ENCODE measurements at places on chromosomes 3 and 15. TPM values are rescaled to one million over a fixed set of nuclear protein-coding genes. Genes with fewer than 3 reads are reported as not detected.

DNA sequence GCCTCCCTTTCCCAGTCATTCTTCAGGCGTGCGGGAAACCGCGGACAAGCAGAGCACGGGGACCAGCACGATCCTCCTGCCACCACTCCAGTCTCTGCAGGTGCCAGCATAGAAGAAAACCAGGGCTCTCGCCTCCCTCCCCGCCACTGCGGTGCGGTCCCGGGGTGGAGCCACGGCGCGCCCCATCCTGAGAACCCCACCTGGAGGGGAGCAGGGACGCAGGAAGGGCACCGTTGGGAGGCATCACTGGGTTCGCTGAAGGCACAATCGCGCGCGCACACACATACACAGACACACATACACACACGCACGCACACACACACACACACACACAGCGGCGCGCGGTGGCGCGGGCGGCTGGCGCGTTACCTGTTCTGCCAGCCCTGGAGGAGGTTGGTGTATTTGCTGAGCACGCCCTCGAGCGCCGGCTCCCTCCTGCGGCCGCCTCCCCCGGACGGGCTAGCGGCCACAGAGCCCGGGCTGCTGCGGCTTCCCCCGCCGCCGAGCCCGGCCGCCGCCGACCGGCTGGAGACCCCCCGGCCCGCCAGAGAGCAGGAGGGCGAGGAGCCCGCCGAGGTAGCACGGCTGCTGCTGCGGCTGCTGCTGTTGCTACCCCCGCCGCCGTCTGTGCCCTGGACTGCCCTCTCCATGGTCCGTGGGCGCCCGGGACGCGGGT lies 394 bp downstream of the OSBPL10 start:
- peak overlapping the region; percentile 91 for H3K27ac ChIP-seq
- no peaks in the 10 kb centered on the region for H3K27me3 ChIP-seq
- DNase-seq: peak; percentile 75
- peak overlapping the region; percentile 79 for H3K4me3 ChIP-seq
- H3K36me3 ChIP-seq: no peaks in the 10 kb centered on the region
- peaks cover 9% of the 10 kb centered on the region for H3K4me1 ChIP-seq

GRCh38 chr3:151974067-151974466 lies 100.6 kb downstream of the SUCNR1 start:
- peaks cover 17% of the 10 kb centered on the region for H3K4me1 ChIP-seq
- H3K4me3 ChIP-seq: no peak overlapping the region

DNA sequence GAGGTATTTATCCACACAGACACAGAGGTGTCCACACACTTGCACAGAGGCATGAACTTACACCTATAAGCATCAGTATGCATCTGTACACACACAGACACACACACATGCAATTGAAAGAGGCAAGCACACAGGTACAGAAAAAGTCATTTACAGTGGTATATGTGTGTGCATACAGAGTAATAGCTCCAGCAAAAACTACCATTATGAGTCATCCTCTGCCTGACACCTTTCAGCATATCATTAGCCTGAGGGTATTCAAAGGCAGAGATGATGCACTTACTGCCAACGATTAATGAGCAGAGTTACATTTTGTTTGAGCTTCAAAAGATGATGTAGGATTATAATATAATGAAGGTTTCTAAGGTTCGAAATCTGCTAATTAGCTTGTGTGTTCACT lies 100.3 kb upstream of the TPRG1 start:
- no peaks in the 10 kb centered on the region for H3K4me1 ChIP-seq
- H3K27ac ChIP-seq: no peak overlapping the region
- no peaks in the 10 kb centered on the region for H3K27me3 ChIP-seq
- H3K4me3 ChIP-seq: no peak overlapping the region

DNA sequence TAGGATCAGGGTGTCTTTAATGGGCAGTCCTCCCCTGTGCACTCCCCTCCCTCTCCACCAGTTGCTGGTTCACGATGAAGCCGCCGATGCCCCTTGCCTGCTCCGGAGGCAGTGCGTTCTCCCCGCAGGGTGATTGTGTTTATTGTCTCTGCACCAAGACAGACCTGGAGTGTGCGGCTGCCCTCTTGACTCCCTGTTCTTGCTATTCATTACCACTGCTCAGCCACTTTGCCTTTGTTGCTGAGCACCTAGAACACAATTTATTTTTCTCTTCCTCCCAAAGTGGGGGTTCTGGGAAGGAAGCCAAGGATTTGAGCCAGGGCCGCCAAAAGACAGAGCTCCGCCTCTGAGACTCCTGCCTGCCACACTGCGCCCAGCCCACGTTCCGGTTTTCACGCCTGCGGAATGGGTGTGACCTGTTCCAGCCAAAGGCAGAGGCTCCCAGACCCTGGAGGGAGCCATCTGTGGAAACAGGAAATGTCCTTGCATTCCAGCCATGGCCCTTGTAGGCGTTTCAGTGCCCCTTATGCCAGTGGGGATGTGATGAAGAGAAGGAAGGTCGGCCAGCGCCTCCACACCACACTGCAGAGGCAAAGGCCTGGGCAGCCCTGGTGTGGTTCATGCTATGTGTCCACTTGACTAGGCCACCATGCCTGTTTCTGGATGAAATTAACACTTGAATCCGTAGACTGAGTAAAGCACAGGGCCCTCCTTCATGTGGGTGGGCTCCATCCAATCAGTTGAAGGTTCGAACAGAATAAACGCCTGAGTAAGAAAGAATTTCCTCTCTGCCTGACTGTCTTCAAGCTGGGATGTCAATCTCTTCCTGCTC lies 85.8 kb downstream of the HMG20A start:
- H3K27me3 ChIP-seq: no peaks in the 10 kb centered on the region
- no peaks in the 10 kb centered on the region for H3K36me3 ChIP-seq
- peaks cover 24% of the 10 kb centered on the region for H3K4me1 ChIP-seq
- DNase-seq: no peak

GRCh38 chr15:100311833-100312476 lies 29.8 kb downstream of the ADAMTS17 start:
- no peaks in the 10 kb centered on the region for H3K27me3 ChIP-seq
- no peak for DNase-seq
- H3K4me1 ChIP-seq: peaks cover 27% of the 10 kb centered on the region
- no peaks in the 10 kb centered on the region for H3K36me3 ChIP-seq

DNA sequence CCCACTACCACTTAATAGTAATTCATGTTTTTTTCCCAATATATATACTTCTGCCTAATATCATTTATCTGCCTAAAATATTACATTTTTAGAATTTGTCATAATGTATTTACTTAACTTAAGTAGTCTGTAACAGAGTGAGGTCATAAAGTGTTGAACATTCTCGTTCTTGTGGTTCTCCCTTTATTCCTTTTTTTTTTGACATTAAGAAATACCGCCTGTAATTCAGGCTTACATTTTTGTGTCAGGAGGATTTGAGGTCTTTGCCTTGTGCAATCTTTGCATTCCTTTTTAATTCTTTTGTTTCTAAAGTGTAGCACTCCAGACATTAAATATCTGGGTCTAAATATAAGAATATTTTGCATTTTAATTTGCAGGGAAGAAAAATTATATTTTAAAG lies 315.4 kb downstream of the PTPRG start:
- H3K4me3 ChIP-seq: no peak overlapping the region
- H3K27me3 ChIP-seq: no peaks in the 10 kb centered on the region
- H3K27ac ChIP-seq: no peak overlapping the region
- H3K4me1 ChIP-seq: no peaks in the 10 kb centered on the region
- H3K36me3 ChIP-seq: no peaks in the 10 kb centered on the region

DNA sequence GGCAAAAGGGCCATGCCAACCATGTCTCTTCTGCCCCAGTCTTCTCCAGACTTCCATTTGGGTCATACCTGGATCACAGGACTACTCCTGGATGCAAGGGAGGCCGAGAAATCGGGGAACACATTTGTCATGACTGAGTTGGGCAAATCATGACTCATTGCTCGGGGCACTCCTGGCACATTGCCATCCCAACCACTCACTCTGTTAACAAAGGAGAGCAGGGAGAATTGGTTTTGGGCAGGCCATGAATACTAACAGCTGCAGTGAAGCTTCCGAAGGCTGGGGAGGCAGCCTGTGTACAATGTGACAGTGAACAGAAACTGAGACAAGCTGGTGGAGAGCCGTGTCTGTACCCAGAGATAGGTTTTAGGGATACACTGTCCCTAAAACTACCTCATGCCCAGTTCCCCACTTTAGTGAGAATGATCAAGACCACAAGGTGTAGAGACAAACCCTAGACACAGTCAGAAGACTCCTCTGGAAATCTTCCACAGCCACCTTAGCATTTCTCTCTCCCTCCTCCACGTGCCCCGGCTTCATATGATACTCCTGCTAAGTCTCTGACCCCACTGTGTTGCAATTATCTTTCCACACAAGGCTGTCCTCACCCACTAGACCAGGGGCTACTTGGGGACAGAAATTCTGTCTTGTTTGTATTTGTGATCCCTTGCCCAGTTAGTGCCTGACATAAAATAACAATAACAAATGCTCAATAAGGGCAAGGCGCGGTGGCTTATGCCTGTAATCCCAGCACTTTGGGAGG lies 10.5 kb upstream of the BUB1B start:
- no peaks in the 10 kb centered on the region for H3K27me3 ChIP-seq
- no peak overlapping the region for H3K4me3 ChIP-seq
- no peaks in the 10 kb centered on the region for H3K36me3 ChIP-seq
- no peak overlapping the region for H3K27ac ChIP-seq

- DNase-seq: no peak
- H3K4me3 ChIP-seq: no peak overlapping the region
- no peaks in the 10 kb centered on the region for H3K27me3 ChIP-seq
Measured at GRCh38 chr3:105385819-105386508, 19.3 kb downstream of the ALCAM start.

DNA sequence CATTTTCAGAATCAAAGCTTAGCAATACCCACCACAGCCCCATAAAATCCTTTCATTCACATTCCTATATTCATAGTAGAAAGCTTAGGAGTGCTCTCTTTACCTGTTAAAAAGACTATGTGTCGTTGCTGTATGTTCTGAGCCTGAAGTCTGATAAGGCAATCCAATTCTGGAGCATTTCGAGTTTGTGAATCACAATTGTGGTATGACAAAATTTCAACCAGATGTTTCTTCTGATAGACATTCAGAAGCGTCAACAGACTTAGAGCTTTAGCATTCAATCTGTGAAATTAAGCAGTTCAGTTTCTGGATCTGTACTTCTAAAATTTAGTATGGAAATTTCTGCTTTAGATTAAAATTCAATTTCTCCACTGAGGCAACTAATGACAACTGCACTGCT lies 58.3 kb downstream of the TASOR start:
- no peak overlapping the region for H3K27ac ChIP-seq
- H3K27me3 ChIP-seq: no peaks in the 10 kb centered on the region
- H3K4me3 ChIP-seq: no peak overlapping the region
- H3K36me3 ChIP-seq: peaks cover 34% of the 10 kb centered on the region
- DNase-seq: no peak
- no peaks in the 10 kb centered on the region for H3K4me1 ChIP-seq

GRCh38 chr3:122969585-122970469 lies 57.7 kb downstream of the SEMA5B start:
- peaks cover 11% of the 10 kb centered on the region for H3K4me1 ChIP-seq
- DNase-seq: no peak
- no peaks in the 10 kb centered on the region for H3K27me3 ChIP-seq
- no peak overlapping the region for H3K4me3 ChIP-seq
- peak overlapping the region; percentile 29 for H3K27ac ChIP-seq

GRCh38 chr3:185161761-185162160 lies 8.9 kb upstream of the C3orf70 start:
- H3K4me1 ChIP-seq: no peaks in the 10 kb centered on the region
- H3K27ac ChIP-seq: no peak overlapping the region
- no peaks in the 10 kb centered on the region for H3K36me3 ChIP-seq
- H3K4me3 ChIP-seq: no peak overlapping the region
- no peaks in the 10 kb centered on the region for H3K27me3 ChIP-seq

Gene DGKG
- 11.1 TPM for total RNA-seq

Gene CNTN3
- 0.11 TPM for total RNA-seq

Gene SPTSSB
- not detected for total RNA-seq

Gene VIPR1
- 3.5 TPM for total RNA-seq

Gene PRSS50
- total RNA-seq: not detected

Gene DUOX1
- 2.7 TPM for total RNA-seq
